ENCODE measurements at places on chromosomes 2 and 18.

GRCh38 chr2:169928463-169928864 lies 101.2 kb downstream of the UBR3 start:
- no peak for DNase-seq

GRCh38 chr2:120754067-120754960 lies 18.6 kb downstream of the GLI2 start:
- DNase-seq = no peak

- DNase-seq = no peak
These were observed 393.5 kb downstream of the ERBB4 start for GRCh38 chr2:212145121-212145520.

GRCh38 chr2:88692187-88692586 lies 714 bp downstream of the RPIA start:
- DNase-seq = no peak

All from NCI-H1048 (cell line).